ENCODE measurements at places on chromosomes 5 and 9.

DNA sequence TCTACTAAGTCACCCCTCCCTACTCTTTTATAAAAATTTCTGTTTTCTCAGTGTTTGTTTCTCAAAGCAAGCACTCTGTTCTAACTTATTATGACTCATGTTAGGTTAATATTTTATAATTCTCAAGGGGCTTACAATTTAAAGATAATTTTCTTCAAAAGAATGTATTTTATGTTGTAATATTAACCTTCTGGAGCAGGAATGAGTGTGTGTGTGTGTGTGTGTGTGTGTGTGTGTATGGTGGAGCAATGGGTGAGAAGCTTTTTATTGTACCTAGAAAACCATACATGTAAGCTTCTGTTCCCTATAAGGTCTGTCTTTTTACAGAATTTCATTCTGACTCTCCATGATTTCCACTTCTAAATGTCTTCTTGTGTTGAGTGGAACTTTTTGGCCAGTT lies 63.0 kb downstream of the PBX3 start:
- H3K36me3 ChIP-seq = peaks cover 8% of the 10 kb centered on the region
- H3K4me1 ChIP-seq = peaks cover 12% of the 10 kb centered on the region
- no peaks in the 10 kb centered on the region for H3K27me3 ChIP-seq
- no peak for DNase-seq
- no peak overlapping the region for H3K4me3 ChIP-seq

DNA sequence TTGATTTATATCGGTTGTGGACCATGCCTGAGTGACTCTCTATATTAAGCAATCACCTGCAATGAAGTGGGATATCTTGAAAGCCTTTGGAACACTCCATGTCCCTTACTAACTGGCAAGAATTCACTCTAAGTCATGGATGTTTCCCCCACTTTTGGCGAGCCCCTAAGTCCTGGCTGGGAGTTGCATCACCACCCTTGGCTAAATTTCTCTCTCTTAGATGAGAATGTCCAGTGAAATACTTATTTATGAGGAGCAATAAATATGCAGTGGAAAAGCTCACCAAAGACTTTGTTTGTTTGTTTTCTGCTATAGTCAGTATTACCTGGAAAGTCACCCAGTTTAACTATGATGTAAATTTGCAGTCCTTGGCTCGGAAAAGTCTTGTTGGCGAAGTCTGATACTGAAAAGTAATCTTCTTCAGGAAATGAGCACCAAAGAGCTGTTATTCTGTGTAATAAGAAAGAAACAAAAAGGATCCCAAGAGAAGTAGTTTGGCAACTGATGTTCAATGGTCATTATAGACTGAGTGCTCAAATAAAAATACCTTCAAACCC lies 333.8 kb downstream of the DMRT2 start:
- no peak overlapping the region for H3K4me3 ChIP-seq
- H3K4me1 ChIP-seq = no peaks in the 10 kb centered on the region
- DNase-seq = no peak
- no peaks in the 10 kb centered on the region for H3K36me3 ChIP-seq
- no peak overlapping the region for H3K27ac ChIP-seq

DNA sequence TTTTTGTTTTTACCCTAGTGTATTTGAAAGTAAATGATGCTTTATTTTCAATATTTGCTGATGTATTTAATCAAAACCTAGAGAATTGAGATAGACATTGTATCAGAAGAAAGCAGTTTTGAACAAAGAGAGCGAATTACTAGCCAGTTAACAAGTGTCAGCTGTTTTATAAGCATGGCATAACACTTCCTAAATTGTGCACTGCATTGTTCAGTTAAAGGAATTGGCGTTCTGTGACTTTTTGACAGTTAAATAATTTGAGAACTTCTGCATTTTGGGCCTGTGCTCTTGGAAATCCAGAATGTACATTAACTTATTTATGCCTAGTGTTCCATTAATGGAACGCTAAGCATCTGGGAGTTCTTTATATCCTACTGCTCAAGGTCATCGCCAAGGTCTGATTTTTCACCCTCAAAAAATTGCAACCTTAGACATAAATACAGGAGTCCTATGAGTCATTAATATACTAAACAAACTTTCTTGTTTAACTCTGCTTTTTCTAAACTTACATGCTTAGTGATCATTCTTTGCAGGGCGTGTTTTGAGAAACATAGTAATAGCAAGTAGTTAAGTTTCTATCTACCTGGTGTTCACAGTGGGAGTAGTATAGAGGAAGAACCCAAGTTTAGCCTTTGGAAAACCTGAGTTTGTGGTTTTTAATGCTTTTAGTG lies 31.1 kb downstream of the RASA1 start:
- peaks cover 42% of the 10 kb centered on the region for H3K4me1 ChIP-seq
- H3K4me3 ChIP-seq = no peak overlapping the region
- H3K27me3 ChIP-seq = no peaks in the 10 kb centered on the region
- H3K27ac ChIP-seq = peak overlapping the region; percentile 80

GRCh38 chr9:97510797-97511654 lies 9.6 kb downstream of the TMOD1 start:
- H3K36me3 ChIP-seq = no peaks in the 10 kb centered on the region
- peaks cover 6% of the 10 kb centered on the region for H3K4me1 ChIP-seq
- DNase-seq = no peak
- peaks cover 5% of the 10 kb centered on the region for H3K27me3 ChIP-seq
- H3K27ac ChIP-seq = peak overlapping the region; percentile 58
- no peak overlapping the region for H3K4me3 ChIP-seq

DNA sequence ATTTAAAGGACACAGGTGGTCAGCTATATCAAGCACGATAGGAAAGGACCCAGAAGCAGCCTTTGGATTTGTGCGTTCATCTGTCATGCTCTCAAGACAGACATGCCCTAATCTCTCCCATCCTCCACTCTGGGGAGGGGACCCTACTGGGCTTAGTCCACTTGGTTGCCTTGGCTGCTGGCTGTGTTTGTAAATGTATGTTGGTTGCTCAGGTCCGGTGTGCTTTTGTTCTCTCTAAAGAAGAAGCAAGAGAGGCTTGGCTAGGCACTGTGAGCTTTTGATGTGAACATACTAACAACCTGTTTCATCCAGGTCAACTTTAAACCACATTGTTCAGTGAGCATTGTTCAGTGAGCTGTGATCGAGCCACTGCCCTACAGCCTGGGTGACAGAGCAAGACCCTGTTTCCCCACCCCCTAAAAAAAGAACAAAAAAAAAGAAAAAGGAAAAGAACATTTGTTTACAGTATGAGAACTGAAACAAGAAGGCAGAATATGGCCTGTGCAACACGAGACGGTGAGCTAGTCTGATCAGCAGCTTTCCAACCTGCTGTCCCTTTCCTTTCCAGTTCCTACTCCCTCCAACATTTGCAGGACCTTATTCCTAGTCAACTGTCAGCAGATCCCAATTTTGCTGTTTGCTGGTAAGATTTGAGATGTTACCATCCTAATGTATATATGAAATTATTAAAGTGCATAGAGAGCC lies 228.3 kb downstream of the ARHGAP26 start:
- H3K27me3 ChIP-seq = peaks cover 4% of the 10 kb centered on the region
- peak overlapping the region; percentile 64 for H3K4me3 ChIP-seq
- peaks cover 23% of the 10 kb centered on the region for H3K4me1 ChIP-seq
- no peak for DNase-seq
- H3K36me3 ChIP-seq = peaks cover 7% of the 10 kb centered on the region

GRCh38 chr9:101035098-101035497 lies 6.6 kb downstream of the PLPPR1 start:
- H3K4me3 ChIP-seq = no peak overlapping the region
- no peaks in the 10 kb centered on the region for H3K4me1 ChIP-seq
- H3K27ac ChIP-seq = no peak overlapping the region
- peaks cover 6% of the 10 kb centered on the region for H3K27me3 ChIP-seq
- no peak for DNase-seq

- peaks cover 17% of the 10 kb centered on the region for H3K4me1 ChIP-seq
- H3K27me3 ChIP-seq = no peaks in the 10 kb centered on the region
- H3K4me3 ChIP-seq = no peak overlapping the region
- DNase-seq = no peak
Measured at GRCh38 chr9:127055745-127056402, 66.6 kb downstream of the ANGPTL2 start.

GRCh38 chr9:125752070-125752628 lies 5.0 kb downstream of the PBX3 start:
- peaks cover 15% of the 10 kb centered on the region for H3K4me1 ChIP-seq
- DNase-seq = no peak
- H3K4me3 ChIP-seq = no peak overlapping the region
- H3K27ac ChIP-seq = no peak overlapping the region
- no peaks in the 10 kb centered on the region for H3K27me3 ChIP-seq
- H3K36me3 ChIP-seq = no peaks in the 10 kb centered on the region

DNA sequence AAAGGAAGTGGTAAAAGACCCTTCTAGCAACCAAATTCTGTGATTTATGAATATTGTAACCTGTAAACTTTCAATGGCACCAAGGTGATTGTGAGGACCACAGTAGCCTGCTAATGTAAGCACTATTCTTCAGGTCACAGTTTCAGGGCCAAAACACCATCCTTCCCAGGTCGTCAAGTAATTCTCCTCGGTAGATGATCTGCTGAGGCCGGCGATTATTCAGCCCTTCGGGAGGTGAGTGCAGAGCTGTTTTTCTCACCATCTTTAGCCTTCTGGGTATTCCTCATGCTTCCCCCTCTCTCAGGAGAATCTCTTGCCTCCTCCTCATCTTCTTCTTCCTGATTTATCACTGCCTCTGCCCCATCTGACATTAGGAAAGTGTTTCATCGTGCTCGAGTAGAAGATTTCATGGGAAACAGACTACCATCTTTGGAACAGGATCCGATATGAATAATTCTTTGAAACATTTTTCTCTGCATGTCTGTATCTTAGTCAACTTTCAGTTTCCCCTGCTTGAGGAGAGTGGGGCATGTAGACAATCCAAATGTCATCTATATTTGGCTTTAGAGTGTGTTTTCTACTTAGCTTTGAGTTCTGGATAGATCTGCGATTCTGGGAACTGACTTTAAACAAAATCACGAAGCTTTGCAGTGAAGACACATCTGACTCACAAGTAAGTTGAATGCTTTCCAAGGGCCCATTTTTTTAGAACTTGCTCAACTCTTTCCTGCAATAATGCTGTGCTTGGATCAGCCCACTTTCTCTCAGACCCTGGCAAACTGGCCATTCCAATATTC lies 173.9 kb downstream of the AOPEP start:
- H3K4me3 ChIP-seq = no peak overlapping the region
- no peaks in the 10 kb centered on the region for H3K27me3 ChIP-seq
- H3K27ac ChIP-seq = no peak overlapping the region
- H3K4me1 ChIP-seq = no peaks in the 10 kb centered on the region

- H3K27ac ChIP-seq = peak overlapping the region; percentile 97
- no peak for DNase-seq
- peaks cover 62% of the 10 kb centered on the region for H3K4me1 ChIP-seq
- H3K36me3 ChIP-seq = no peaks in the 10 kb centered on the region
Measured at GRCh38 chr5:139635606-139636206, 12.4 kb upstream of the CXXC5 start.

GRCh38 chr5:11733840-11734192 lies 170.4 kb downstream of the CTNND2 start:
- no peak overlapping the region for H3K27ac ChIP-seq
- no peak for DNase-seq
- H3K4me1 ChIP-seq = no peaks in the 10 kb centered on the region
